MV-4-11 (cell line): ENCODE measurements at places on chromosomes 16 and 17.

- DNase-seq = no peak
Observed at GRCh38 chr17:64230791-64231408, 32.2 kb downstream of the TEX2 start.

- DNase-seq = no peak
Observed at GRCh38 chr16:88458039-88458772, 5.1 kb downstream of the ZFPM1 start.

DNA sequence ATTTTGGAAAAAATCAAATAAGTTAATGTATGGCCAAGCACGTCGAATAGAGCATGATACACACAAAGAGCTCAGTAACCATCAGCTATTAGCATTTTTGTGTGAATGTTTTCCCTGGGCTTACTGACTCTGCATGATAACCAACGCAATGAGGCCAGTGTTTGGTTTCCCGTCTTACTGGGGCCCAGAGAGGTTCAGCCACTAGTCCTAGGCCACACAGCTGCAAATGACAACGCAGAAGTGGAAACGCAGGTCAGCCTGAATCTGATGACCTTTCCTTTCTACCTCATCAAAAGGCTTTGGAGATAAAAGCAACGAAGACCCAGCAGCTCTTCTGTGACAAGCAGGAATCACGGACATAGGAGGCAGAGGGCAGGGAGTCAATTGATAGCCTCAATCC lies 7.2 kb upstream of the CACNG4 start:
- no peak for DNase-seq

DNA sequence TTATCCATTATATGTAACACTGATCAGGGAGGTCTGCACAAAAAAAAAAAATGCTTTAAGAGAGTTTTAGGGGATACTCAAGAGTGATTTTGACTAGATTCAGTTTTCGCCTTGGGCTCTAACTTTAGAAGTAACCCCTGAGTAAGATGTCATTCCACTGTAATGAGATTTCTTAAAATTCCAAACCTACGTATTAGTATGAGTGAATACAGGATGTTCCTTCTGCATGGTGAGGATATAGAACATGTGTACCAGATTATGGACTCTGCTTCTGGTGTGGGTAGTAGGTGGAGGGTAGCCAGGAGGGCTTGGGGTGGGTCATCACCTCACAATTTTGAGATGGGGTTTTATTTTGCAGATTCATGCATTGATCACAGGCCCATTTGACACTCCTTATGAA lies 4.3 kb downstream of the UBE2Z start:
- no peak for DNase-seq

- peak; percentile 80 for DNase-seq
Observed at GRCh38 chr16:87581857-87582215, 20.5 kb upstream of the JPH3 start.

DNA sequence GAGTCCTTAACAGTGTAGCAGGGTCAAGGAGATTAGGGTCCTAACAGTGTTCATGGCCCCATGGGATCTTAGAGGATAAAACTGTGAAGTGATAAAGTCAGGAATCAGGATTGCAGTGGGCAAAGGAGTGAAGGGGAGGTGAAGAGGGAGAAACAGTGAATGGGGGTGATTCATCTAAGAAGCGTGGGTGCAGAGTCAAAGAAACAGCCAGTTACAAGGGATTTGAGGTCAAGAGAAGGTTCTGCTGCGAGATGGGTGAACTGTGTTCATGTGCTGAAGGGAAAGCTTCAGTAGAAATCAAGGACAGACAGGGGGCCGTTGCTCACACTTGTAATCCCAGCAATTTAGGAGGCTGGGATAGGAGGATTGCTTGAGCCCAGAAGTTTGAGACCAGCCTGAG lies 5.9 kb downstream of the GTF3C1 start:
- no peak for DNase-seq

DNA sequence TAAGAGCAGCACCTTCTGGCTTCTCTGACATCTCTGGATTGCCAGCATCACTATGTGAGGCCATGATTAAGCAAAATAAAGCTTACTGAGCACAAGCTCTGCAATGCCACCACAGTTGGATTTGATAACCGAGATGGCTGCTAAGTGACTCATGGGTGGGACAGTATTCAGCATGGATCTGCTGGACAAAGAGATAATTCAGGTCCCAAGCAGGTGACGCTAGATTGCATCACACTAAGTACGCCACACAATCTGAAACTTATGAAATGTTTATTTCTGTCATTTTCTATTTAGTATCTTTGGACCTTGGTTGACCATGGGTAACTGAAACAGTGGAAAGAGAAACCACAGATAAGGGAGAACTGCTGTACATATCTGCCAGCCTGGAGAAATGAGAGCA lies 27.4 kb downstream of the CDRT15 start:
- DNase-seq = peak; percentile 13

- no peak for DNase-seq
Observed at GRCh38 chr16:16008666-16009065, 59.2 kb downstream of the ABCC1 start.

GRCh38 chr16:83932304-83932703 lies 20.7 kb upstream of the OSGIN1 start:
- DNase-seq = no peak

GRCh38 chr17:45131616-45132319 lies 547 bp downstream of the PLCD3 start:
- no peak for DNase-seq

DNA sequence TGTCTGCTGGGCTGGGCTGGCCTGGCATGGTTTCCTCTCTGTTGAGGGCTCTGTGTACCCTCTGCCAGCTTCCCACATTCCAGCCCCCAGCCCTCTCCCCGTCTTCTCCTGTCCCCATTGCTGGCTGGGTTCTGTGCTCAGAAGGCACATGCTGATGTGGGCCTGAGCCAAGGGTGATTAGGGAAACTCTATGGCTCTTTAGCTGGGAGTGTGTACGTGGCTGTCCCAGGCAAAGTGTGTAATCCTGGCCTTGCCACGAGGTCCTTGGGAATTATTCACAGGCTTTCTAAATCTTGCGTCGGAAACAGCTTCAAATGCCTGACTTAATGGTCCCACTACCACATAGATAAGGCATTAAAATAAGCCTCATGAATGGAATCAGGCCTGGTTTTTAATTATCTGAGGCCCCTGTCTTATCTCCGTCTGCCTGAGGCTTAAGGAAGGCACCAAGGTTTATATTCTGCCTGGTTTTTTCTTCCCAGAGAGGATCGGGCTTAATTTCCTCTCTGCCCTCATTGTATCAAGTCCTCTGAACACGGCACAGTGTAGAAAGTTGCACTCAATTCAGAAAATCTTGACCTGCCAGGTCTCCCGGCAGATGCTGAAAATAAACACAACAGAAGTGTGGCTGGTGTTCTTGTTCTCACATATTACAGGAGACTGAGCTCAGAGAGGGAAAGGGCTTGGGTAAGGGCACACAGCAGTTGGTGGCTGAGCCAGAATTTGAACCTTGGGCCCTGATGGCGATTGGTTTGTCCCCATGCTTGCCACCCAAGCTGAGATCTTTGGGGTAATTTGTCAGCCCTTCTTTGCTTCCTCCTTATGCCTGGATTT lies 52.9 kb upstream of the LGALS9 start:
- DNase-seq = no peak

GRCh38 chr17:27956601-27957445 lies 63.7 kb upstream of the LYRM9 start:
- no peak for DNase-seq

DNA sequence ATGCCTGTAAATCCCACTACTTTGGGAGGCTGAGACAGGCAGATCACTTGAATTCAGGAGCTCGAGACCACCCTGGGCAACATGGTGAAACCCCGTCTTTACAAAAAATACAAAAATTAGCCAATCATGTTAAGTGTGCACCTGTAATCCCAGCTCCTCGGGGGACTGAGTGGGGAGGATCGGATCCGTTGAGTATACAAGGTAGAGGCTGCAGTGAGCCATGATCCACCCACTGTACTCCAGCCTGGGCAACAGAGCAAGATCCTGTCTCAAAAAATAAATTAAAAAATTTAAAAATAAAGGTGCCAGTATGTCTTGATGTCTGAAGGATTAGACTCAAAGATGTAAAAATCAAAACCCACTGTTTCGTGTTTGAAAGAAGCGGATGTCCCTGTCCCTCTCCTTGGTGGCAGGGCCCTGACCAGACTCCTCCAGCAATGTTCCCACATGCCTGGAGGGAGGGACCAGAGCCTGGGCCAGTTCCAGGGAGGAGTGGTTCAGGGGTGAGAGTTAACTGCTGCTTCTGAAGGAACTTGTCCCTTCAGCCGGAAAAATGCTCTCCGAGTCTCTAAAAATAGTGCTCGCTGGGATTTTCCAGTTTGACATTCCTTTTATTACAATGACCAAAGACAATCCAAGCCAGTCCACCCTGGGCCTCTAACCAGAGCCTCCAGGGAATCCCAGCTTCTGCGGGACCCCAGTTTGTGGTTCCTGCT lies 9.4 kb upstream of the CMTM4 start:
- DNase-seq = no peak

DNA sequence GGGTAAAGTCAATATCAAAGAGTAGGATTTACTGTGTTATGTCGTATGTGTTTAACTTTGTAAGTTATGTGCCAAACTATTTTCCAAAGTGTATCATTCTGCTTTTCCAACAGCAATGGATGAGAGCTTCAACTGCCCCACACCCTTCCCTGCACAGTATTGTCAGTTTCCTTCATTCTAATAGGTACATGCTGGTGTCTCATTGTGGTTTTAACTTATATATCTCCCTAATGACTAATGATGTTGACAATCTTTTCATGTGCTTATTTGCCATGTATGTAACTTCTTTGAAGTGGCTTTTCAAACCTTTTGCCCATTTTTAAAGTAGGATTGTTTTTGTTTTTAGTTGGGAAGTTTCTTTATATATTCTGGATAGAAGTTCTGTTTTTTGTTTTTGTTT lies 3.8 kb downstream of the DDX19B start:
- no peak for DNase-seq

DNA sequence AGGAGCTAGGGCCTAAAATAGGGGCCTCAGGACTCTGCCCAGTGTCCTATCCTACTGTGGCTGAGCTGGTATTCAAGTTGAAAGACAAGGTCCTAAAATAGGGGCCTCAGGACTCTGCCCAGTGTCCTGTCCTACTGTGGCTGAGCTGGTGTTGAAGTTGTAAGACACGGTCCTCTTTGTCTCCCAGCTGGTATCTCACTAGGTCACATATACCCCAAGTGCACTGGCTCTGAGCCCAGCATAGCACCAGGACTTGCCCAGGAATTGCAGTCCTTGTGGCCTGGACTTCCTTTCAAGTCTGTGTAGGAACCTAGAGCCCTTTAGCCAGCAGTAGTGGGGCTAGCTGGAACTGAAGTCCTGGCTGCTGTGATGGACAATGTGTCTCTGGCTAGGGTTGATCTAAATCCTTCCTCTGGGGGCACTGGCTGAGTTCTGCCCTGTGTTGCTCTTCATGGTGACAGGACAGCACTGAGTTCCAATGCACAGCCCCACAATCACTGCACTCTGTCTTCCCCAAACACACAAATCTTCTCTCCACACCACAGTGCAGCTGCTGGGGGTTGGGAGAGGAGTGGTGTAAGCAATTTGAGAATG lies 260.5 kb downstream of the HAPSTR1 start:
- DNase-seq = no peak

DNA sequence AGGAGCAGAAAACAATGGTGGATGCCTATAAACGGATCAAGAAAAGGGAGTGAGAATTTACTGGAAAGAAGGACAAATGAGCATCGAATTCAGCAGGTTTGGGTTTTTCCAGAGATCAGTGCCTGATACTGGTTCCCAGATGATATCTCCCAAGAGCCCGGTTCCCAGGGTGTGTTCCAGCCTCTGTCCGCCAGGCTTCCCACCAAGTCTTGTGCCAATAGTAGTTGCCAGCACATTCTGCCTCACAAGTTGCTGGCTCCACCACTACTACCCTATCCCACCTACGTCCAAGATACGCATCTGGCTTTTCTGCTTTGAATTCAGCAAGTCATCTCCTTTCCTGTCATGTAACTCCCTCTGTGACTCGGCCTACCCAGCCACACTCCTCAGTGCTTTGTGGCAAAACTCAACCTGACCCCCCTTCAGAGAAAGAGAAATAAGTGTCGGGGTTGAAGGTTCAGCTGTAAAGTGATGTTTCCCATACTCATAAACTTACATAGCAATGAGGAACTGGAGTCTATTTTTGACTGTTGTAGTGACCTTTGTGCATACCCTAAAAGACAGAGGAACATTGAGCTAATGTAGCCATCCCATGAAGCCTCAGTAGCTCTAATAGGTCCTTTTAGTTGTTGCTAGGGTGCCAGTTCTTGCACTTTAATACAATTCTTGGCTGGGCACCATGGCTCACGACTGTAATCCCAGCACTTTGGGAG lies 277.0 kb downstream of the IRX3 start:
- DNase-seq = peak; percentile 56

- DNase-seq = no peak
Observed at GRCh38 chr17:2191785-2192184, 111.8 kb downstream of the SMG6 start.

DNA sequence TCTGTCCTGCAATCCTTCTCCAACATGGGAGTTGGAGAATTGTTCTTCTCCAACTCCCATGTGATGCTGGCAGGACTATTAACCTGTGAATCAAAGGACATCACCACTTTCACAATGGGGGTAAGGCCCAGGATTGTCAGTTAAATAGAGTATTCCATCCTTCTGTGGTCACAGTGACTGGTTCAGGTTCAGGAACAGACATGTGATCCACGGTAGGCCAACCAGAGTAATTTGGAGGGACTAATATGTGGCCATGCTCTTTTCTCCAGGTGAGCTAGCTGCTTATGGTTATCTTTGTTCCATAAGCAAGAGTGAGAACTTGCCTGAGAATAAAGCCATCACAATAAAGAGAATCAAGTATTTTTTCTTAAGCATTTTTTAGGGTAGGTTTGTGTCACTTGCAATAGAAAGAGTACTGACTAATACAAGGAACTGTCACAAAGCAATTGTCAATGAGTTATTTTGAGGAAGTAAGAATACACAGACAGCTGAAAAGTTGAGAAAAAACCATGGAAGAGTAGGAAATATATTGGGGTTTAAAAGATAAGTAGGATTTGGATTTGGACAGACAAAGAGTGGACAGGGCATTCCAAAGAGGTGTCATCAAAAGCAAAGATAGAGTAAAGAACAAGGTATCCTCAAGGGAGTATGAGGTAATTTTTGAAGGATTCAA lies 63.4 kb downstream of the BRIP1 start:
- peak; percentile 79 for DNase-seq

GRCh38 chr17:41254861-41255260 lies 323 bp upstream of the KRTAP9-9 start:
- no peak for DNase-seq
